ENCODE measurements at places on chromosomes 3 and 15.

GRCh38 chr15:35725353-35725752, 179.4 kb upstream of the DPH6 start:
- DNase-seq = peak; percentile 32

DNA sequence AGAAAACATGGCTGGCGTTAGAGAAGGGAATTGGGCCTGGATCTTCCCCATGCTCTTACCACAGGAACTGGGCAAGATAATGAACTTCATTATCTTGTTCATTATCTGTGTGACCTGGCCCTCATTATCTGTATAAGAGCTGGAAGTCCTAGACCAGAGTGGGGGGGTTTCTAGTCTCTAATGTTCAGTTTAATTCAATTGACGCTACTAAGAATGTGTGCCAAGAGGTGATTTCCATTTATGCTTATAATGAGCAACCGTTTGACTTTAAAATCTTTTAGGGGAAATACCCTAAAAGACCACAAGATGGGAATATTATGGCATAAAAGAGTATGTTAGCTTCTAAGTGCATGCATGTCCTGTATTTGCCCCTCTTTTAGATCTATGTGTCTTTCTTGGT, 59.1 kb upstream of the CSTA start:
- DNase-seq = no peak

- DNase-seq = no peak
Observed at GRCh38 chr3:39502838-39503145, 35.3 kb downstream of the MOBP start.

DNA sequence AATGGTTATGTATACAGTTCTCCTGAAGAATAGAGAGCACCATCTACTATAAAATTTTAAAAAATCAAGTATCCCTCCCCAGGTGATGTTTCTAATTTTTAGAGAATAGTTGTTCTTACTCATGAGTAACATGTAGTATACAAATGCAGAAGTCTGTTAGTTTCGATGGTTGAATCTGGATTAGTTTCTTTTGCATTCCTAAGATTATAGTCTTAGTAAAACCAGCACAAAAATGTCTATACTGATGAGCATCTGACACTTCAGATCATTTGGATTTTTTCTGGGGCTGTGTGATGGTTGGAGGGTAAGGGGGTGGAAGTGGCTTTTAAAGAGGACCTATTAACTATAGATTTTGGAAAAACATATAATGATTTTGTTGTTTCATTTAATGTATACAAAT, 167.3 kb upstream of the SGO1 start:
- DNase-seq = no peak

DNA sequence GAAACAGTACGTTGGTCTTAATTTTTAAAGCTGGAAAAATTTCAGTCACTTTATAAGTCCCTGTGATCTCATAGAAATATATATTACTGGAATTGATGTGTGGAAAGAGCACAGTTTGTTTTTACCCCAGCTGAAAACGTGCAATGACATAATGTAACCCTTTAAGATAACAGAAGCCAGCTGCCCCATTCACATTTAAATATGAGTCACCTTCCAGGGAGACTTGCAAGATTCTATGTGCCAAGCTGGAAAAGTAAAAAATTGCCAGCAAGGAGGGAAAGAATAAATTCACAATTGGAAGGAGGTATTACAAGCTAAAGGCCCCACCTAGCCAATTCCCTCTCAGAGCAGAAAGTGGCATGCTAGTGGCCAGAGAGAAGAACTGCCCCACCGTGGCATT, 50.2 kb downstream of the SAMMSON start:
- DNase-seq = no peak

- no peak for DNase-seq
Observed at GRCh38 chr15:29126821-29127461, 142.7 kb downstream of the NSMCE3 start.

- no peak for DNase-seq
Observed at GRCh38 chr3:60770532-60770931, 480.7 kb downstream of the FHIT start.

DNA sequence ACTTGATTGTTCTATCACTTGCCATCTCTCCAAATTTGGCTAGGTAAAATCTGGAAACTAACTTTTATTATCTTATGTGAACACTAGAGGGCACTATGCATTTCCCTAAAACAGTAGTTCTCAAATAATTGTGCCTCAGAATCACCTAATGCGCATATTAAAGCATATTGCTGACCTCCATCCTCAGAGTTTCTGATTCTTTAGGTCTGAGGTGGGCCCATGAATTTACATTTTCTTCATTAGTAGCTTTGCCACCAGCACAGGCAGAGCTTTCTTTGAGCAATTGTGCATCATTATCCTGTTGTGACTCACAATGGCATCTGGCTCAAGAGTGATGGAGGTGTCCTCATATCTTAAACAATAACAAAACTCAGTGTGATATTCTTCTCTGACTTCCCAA, 17.5 kb upstream of the BCHE start:
- DNase-seq = no peak

DNA sequence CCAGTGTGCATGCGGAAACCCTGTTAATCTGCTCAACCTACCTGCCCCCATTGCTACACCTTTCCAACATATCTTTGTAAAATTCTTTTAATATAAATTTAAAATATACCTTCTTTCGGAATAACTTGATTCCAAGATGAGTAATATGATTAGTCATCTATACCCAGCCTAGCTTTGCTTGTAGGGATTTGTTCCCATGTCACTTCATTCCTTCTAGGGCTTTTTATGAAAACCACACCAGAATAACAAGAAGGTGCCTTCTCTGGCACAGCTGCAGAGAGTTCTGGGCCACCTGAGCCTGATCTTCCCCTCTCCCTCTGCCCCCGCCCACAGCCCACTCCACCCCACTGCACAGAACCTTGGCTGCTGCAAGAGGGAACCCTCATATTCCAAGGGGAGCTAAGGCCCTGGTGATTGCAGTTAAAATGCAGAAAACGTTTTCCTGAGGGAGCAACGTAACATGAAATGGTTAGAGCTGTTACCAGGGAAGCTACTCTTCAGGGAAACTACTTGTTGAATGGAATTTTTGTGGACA, 38.6 kb upstream of the HACD2 start:
- no peak for DNase-seq

DNA sequence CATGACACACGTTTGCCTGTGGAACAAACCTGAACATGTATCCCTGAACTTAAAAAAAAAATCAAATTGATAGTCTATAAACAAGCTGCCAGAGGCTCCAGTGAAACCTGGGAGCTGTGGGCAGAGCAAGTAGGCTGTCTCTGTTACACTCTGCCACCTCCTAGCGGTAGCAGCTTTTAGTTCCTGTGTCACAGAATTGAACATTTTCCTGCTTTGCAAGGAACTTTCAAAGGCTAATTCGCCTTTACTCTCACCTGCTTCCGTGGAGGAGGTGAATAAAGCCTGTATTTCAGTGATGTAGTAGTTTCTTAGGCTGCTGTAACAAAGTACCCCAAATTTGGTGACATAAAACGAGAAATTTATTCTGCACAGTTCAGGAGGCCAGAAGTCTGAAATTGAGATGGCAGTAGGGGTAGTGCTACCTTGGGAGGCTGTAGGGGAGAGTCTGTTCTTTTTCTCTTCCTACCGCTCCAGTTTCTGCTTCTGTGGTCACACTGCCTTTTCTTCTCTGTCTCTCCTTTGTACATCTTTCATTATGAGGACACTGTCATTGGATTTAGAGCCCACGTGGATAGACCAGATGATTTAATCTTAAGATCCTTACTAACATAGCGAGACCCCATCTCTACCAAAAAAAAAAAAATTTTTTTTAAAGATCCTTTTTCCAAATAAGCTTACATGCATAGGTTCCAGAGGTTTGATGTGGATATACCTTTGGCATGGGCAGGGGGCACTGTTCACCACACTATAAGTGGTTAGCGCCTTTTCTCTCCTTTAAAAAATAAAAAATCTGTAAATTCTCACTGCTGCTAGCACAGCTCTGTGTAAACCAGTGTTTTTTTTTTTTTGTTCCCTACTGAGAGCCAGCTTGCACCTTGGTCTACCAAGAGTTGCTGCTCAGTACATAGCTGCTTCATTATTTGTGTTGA, 25.3 kb downstream of the FBXO22 start:
- no peak for DNase-seq

GRCh38 chr15:90553248-90553745, 23.6 kb downstream of the CRTC3 start:
- no peak for DNase-seq

DNA sequence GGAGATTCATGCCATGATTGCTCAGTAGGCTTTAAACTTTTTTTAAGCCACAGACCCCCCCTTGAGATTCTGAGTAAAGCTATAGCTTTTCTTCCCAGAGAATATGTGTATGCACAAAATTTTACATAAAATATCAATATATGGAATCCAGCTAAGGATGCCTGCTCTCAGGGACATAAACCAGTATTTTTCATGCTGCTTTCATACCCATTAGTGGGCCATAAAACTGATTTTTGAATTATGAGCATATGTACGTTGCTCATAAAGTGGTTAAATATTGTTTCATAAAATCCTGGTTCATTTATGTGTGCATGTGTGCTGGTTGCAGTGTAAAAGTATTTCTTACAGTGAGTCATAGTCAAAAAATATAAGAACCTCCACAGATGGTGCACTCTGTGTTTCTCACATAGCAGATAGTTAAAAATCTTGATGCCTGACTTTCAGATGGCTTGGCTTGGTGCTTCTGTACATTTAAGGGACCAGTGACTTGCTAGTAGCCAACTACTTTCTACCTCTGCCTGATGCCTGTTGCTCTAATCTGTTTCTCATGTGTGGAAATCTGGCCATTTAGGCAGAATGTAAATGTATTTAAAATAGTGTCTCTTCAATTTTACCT, 71.9 kb downstream of the ARHGEF26 start:
- no peak for DNase-seq
